Caki2 (cell line): ENCODE measurements at places on chromosomes 13 and 19. TPM values are rescaled to one million over a fixed set of nuclear protein-coding genes. Genes with fewer than 3 reads are reported as not detected.

DNA sequence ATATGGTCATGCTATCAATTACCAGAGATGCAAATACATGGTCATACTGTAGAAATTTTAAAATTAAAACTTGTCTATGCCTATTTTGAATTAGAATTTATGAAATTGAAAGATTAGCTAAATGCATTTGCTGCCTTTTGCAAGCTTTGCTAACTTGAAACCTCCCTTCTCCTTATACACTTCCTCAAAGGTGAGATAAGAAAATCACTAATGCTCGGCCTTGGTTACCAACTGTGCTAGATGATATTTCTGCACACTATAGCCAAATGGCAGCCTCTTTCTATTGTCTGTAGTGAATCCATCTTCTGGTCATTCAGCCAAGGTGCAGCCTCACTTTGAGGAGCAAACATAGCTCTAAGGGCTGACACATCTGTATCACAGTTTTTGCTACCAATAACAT lies 31.1 kb upstream of the MYCBP2 start:
- no peak for DNase-seq

DNA sequence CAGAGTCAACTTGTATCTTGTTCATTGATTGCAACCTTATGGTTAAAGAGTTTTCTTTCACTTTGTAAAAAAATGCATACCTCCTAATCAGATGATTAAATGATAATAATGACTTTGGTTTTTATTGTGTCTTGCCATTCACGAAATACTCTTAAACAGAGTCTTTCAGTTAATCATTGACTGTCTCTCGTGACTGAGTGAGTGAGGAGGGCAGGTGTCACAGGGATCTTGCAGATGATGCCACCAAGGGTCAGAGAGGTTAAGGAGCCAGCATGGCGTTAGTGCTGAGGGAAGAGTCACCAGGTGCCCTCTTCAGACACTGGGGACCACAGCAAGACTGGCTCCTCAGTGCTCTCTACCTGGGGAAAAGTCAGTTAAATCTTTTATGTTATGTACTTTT lies 8.0 kb downstream of the GPATCH1 start:
- DNase-seq: peak; percentile 60

GRCh38 chr13:30034458-30034795 lies 184.0 kb upstream of the UBL3 start:
- no peak for DNase-seq

DNA sequence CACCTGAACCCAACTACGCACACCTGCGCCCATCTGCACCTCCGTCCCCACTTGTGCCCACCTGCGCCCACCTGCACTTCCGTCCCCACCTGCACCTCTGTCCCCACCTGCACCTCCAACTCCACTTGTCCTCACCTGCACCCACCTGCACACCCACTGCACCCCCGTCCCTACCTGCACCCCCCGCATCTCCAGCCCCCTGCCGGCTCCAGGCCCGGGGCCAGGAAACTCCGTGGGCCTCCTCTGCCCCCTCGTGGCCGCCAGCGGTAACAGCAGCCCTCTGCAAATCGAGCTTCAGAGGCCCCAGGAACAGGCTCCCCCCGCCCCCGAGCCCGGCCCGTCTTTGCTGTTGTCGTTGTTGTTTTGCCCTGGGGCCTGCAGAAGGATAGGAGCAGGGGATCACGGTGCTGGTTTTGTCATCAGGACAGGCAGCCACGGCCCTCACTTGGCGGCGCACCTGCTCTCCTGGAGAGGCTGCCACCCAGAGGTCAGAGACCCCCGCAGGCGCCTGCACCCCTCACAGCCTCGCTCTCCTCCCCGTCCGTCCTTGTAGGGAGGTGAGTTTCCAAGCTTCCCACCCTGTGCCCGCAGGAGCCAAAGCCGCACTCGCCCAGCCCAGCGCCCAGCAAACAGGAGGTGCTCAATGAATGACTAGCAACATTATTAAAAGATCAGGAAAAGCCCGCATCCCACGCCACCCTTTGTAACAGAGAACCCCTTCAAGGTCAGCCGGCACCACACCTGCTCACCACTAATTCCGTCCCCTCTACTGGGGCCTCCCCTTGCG lies 65.4 kb downstream of the GNG7 start:
- no peak for DNase-seq

GRCh38 chr13:111252446-111253364 lies 67.7 kb upstream of the TEX29 start:
- no peak for DNase-seq

- DNase-seq: peak; percentile 93
Measured at GRCh38 chr19:45469945-45470761, 2.4 kb downstream of the FOSB start.

DNA sequence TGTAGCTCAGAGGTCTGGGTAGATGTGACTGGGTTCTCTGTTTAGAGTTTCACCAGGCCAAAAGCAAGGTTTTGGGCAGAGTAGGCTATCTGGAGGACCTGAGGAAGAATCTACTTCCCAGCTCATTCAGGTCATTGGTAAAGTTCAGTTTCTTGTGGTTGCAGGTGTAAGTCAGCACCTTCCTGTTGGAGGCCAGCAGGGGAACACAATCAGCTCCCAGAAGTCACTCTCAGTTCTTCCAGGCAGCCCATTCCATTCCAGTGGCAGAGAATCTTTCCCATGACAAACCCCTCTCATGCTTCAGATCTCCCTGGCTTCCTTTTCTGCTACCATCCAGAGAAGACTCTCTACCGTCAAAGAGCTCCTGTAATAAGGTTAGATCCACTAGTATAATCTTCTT lies 176.2 kb upstream of the UFM1 start:
- no peak for DNase-seq

POU2F2 gene
- not detected in 2 replicates for total RNA-seq

POU4F1 gene
- not detected in 2 replicates for total RNA-seq

- DNase-seq: no peak
Measured at GRCh38 chr19:19650331-19650730, 6.9 kb upstream of the GMIP start.

PAN3 gene
- total RNA-seq: 5.7 and 11.6 TPM in 2 replicates

DNA sequence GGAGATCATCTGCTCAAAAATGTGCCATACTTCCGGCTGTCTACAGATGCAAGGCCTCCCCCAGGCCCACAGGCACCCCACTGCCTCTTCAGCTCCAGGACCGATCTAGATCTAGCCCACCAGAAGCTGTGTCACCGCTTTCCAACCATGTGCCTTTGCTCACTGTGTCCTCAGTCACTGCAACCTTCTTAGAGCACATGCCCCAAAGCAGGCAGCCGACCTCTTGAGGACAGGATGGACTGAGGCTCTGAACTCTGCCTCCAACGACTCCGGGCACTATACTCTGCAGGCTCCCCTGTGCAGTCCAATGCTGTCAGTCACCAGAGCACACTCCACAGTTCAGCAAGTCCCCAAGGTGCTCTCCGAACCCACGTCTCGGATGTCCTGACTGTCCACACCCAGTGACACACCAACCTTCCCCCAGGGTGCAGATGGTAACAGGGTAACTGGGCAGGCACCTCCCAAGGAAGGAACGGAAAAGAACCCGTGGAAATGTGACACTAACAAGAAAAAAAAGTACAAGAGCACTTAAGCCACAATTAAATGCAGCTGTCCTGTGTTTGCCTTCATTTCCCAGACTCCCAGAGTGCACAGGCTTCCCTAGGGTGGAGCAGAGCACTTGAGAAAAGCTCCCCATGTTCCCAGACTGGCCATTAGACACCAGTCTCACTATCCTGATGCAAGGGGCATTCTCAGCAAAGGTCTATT lies 4.8 kb downstream of the STK24 start:
- no peak for DNase-seq

DNA sequence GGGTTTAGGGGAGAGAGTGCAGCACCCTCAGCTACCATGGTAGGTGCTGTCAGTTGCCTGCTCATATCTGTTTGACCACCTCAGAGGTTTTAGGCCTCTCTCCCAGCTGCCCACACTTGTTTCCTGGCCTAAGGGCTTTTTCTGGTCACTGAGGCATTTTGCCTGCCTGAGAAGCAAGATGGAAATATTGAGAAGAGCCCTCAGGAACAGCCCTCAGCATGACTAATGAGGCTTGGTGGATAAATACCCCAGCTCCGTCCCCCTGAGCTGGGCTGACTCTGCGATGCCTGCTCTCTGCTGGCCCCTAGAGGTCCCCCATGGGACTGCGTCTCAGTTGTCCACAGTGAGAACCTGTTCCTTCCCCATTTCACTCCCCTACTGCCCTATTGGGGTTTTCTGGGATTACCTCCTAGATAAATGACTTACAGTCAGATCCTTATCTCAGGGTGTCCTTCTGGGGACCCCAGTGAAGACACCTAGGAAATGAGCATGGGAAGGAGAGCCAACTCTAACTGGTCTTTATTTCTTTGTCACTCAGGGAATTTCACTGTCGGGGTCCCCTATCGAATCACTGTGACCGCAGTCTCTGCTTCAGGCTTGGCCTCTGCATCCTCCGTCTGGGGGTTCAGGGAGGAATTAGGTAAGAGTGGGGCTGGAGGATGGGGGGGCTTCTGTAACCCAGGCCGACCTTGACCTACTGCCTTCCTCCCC lies 13.3 kb downstream of the PALM3 start:
- peak; percentile 17 for DNase-seq

- DNase-seq: no peak
Measured at GRCh38 chr19:18433015-18433691, 4.8 kb downstream of the ISYNA1 start.

DNA sequence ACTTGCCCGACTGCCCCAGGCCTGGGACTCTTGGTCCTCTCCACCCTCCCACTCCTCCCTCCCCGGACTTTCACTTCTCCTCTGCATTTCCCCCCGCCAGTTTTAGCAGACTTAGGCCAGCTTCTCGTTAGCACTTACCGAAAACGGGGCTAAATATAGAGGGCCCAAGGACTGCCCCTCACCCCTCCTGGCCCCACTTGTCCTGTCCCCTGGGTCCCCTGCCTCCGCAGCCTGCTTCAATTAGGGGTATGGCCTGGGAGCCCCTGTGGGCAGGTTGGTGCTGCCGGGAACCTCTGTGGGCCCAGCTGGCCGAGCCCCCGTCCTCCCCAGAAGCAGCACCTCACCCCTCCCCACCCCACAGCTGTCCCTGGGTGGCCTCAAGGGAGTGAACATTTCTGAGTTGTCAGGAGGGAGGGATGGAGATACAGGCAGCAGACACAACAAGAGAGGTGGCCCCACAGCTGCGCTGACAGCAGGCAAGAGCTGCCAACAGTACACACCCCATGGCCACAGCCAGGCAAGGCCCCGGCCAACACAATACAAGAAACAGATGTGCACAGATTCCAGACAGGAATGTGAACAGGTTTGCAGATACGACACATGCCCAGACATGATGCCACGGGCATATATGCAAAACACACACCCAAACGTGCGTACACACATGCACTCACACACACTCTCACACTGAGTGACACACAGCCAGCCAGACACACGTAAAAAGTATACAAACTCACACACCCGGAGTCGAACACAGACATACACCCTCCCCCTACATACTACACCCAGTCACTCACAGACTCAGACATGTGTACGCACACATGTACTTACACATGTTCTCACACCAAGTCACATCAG lies 2.6 kb downstream of the POU2F2 start:
- no peak for DNase-seq

CNN1 gene
- total RNA-seq: not detected in 2 replicates

DNA sequence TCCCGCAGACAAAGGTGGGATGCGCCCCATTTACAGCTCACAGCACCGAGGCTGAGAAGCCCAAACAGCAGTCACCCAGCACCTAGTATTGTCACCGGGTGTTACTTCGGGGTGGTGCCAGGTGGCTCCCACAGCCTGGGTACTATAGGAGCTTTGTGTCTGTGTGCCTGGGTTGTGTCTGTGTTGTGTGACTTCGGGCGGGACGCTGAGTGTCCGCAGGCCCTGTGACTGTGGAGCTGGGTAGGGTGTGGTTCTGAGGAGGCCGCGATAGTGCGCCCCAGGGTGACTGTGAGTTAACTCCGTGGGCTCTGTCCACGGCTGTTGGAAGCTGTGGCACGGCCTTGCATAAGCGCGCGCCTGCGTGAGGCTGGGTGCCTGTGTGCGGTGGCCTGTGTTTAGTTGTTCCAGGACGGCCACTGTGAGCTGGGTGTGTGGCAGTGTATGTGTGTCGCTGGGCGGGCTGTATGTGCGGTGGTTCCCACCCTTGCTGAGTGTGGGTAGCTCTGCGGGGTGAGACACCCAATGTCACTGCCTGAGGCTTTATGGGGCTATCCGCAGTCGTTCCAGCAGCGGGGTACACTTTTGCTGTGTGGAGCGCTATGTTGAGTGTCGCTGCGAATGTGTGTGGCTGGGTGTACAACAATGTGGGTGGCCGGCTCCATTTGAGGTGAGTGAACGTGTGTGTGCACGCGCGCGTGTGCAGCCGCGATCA lies 559 bp upstream of the SSBP4 start:
- DNase-seq: no peak

GRCh38 chr13:71303144-71303543 lies 563.9 kb downstream of the DACH1 start:
- no peak for DNase-seq

GRCh38 chr13:48505597-48506091 lies 27.2 kb downstream of the RCBTB2 start:
- DNase-seq: no peak

- no peak for DNase-seq
Measured at GRCh38 chr19:45278087-45278486, 27.0 kb downstream of the MARK4 start.

DNA sequence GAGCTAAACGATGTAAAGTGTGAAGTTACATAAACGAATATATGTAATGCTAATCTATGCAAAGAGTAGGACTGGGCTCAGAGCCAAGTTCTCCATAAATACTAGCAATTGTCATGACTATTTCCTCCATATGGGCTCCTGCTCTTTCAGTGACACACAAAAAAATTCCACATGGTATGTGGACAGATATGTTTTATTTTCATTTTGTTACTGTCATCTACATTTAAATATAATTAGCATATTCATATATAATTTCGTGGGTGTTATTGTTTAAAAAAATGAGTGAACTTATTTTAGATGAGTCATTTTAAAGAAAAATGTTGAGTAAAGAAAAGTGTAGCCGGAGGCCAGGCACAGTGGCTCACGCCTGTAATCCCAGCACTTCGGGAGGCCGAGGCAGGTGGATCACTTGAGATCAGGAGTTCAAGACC lies 5.0 kb upstream of the IGSF23 start:
- no peak for DNase-seq

SHFL gene
- total RNA-seq: 10.0 and 13.3 TPM in 2 replicates

GRCh38 chr13:49584771-49585182 lies 581 bp downstream of the RCBTB1 start:
- no peak for DNase-seq

GRCh38 chr13:91399189-91400062 lies 1.0 kb downstream of the GPC5 start:
- no peak for DNase-seq

TSSK6 gene
- total RNA-seq: 4.1 and 7.7 TPM in 2 replicates

DNA sequence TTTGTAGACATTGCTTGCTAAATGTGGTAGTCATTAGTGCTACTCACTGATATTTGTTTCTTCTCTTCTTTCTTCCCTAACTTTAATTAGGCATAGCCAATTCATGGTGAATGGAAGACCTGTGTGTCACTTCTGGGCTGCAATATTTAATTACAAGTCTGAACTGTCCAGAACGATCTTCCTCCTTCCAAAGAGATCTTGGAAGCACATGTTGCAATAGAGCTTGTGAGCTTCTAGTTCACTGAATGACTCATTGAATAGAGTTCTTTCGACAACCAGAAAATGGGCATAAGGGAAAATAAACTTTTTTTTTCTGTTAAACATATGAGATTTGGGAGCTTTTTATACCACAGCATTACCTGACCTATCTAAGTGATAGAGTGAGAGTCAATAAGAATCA lies 1264.6 kb downstream of the PCDH9 start:
- no peak for DNase-seq

MBD3L3 gene
- not detected in 2 replicates for total RNA-seq

GRCh38 chr19:55305491-55305890 lies 19.6 kb downstream of the TMEM150B start:
- peak; percentile 19 for DNase-seq
